Frontal cortex (tissue), 4 donors: ENCODE measurements at places on chromosomes 7 and 10.

DNA sequence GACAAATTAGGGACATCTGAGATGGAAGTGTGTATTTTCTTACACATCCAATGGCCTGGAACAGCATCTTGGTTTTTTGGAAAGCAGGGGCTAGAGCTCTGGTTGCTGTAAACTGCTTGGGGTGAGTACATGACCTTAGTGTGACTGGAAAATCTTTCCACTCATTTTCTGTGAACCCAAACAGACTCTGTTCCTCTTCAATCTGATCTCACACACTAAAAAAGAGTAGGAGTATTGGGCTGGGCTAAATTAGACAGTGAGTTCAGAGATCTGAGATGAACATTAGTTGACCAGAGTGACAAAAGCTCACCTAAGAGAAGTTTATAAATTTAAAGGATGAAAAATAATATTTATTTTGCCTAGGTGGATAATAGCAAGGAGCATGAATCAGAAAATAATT is 59.2 kb downstream of the OR13A1 start:
- DNase-seq: no peak

DNA sequence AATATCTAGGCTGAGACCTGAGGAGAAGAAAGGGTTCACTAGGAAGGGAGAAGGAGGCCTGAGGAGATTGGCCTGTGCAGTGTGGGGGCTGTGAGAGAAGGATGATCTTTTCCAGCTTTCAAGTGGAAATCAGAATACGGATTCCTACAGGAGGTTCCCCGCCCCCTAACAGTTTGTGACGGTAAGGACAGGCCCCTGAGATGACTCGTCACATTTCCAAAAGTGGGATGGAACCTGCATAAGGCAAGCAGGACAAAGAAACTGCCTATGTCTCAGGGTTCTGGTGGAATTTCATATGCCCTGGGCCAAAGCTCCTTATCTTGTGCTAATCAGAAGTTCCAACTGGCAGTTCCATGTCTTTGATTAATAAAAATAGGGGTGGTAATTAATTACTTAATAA is 275.6 kb downstream of the SNX10 start:
- DNase-seq: no peak

GRCh38 chr10:86390337-86391120 is 23.9 kb upstream of the GRID1 start:
- DNase-seq: no peak

DNA sequence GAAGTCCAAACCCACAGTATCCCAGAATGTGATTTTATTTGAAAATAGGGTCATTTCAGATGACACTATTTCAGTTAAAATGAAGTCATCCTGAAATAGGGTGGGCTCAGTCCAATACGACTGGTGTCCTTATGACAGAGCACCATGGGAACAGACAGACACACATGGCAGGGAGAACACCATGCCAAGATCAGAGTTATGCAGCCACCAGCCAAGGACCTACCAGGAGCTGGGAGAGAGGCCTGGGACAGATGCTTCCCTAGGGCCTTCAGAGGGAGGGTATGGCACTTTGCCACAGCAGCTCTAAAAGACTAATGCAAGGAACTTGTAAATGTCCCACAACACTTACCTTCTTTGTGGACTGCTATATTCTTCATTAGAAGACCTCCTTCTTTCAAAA is 226.5 kb downstream of the NEBL start:
- DNase-seq: no peak

DNA sequence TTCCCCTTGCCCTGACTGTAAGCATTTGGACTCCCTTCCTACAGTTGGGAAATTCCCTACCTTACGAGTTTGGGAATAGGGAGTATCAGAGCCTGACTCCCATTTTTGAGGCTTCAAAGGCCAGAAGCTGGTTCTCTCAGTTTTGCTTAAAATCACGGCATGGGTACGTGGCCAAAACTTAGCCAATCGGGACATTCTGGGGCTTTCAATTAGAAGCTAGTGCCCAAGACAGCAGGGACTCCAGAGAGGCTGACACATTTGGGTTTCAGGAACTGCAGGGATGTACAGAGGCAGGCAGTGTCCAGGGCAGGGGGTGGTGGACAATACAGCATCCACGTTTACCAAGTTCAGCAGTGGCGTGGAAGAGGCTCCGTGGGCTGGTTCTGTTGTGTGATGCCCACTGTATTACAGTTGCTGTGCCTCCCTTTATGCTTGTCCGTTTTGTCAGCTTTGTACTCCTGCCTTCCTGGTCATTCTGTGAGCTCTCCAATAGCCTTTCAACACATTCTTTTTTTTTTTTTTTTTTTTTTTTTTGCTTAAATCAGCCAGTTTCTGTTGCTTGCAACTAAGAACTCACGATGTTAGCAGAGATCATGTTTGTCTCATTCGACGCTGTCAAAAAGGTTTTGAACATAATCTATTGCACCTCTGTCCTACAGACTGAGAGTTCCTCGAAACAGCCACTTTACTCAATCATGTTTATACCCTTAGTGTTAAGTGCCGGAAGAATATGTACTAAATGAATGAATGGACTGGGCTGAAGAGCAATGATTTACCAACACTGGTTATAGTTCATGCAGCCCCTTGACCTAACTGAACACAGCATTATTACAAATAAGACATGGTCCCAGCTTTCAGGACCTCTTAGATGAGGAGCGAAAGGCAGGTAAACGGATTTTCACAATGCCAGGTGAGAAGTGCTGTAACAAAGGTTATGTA is 1.1 kb downstream of the GGCT start:
- no peak for DNase-seq

DNA sequence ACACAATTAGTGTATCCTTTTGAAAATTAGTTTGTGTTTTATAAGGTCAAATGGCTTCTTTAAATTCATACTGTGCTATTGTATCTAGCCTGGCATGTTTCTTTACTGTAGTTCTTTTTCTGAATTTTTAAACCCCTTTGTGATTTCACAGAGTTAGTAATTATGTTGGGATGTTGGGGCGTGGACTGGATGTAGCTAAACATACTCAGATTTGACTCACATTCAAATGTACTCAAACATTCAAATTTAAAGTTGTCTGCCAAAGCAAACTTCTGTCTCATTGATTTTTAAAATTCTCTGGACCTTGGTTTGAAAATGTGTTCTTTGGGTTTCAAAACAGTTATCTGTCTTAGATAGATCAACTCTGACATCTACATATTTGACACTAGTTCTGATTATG is 7.2 kb upstream of the NRP1 start:
- no peak for DNase-seq

- DNase-seq: no peak
Measured at GRCh38 chr7:114972567-114972966, 50.7 kb downstream of the MDFIC start.

GRCh38 chr10:49313501-49314070 is 14.6 kb downstream of the C10orf71 start:
- DNase-seq: no peak

DNA sequence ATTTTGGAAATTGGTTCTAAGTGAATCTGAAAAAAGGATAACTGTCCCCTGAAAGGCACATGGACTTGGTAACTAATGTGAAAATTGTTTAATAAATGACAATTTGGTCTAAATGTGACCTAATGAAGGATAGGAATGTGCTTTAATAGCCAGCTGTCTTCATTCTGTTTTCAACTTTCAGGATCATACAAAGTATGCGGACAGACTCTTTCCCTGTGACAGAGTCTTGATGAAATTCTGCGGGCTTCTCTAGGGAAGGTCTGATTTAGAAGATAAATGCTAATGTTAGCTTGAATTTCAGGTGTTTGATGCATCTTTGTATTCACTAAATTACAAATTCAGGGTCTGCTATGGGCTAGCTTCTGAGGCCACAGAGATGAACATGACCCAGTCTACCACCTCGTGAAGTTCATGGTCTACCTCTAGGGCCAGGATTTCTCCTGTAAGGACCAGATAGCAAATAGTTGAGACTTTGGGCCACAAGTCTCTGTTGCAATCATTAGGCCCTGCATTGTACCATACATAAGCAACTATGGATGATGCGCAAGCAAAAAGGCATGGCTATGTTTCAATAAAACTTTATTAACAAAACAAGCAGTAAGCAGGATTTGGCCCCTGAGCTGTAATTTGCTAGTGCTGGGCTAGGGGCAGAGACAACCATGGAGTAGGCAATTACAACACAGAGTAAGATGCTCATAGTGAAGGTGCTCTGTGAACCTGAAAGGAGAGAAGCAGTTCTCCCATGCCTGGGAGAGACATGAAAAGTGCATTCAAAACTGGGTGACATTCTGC is 368.6 kb downstream of the INHBA start:
- DNase-seq: no peak

GRCh38 chr10:35940141-35941041 is 298.3 kb upstream of the FZD8 start:
- no peak for DNase-seq

GRCh38 chr7:51160990-51161615 is 155.5 kb downstream of the COBL start:
- peak; percentile 38 for DNase-seq

DNA sequence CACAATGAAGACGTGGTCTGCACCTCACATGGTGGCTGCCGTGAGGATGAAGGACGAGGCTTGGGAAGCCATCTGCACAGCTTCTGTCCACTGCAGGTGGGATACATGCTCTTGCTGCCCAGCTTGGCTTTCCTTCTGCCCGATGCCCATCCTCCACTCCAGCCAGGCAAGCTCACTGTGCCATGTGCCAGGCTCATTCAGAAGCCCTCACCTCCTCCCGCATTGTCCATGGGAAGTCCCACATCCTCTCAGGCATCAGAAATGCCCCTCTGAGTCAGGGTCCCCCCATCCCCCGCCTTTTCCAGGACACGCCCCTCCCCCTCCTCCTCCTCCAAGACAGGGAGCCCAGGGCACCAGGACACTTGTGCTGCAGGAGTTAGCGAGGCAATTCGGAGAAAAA is 4.6 kb upstream of the NOM1 start:
- DNase-seq: no peak

DNA sequence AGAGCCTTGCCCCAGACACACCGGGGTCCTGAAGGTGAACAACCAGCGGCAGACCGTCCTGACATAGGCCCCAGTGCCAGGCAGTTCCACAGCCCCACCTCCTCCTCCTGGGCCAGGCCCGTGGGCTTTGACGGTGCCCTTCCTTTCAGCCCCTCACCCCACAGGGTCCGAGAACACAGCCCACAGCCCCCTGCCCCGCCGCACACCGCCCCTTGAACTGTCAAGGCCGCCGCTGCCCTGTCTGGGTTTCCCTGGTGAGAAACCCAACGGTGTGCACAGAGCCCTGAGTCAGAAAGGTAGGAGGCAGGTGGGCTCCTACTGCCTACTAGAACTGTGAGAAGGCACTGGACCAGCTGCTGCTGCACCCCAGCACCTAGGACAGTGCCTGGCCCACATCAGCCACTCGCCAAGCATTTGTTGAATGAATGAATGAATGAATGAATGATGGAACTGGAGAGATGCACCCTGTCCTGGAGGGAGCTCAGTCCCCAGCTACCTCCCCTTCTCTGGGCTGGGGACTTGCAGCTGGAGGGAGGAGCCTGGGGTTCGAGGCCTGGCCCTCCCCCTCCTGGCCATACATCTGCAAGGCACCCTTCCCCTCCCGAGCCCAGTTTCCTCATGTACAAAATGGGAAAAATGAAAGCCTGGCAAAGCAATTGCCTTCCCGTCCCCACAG is 117.9 kb downstream of the SLIT1 start:
- DNase-seq: no peak

- DNase-seq: no peak
Measured at GRCh38 chr7:132766660-132767059, 190.4 kb upstream of the PLXNA4 start.

DNA sequence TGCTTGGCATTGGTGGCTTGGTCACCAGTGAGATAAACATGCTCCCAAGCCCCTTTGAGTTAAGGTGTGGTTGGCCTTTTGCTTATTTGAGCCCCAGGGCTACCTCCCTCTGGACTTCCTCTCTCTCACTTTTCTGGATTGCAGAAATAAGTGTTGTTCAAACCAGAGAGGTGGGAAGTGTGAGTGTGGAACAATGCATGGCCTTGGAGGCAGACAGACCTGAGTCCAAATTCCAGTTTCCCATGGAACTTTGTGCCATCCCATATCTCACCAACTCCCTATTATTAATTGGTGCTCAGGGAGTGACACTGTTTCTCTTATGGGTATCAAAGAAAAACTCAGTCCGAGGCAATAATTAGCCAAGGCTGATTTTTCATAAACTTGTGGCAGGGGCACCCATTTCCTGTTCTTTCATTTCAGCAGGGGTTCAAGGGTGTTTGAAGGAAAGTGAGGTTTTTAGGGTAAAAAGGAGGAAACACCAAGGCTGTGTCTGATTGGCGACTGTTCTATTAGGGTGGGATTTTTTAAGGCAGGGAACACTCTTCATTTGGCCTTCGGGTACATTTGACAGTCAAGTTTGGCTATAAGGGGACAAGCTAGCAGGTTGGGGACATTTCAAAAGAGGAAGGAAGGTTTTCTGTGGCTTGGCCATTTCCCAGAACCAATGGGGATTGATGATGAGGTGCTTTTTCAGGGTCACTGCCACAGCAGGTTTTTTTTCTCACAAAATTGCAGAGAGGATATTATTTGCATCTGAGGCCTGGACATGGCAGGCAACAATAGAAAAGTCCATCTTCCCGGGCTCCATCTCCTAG is 148.8 kb upstream of the NPY start:
- no peak for DNase-seq

DNA sequence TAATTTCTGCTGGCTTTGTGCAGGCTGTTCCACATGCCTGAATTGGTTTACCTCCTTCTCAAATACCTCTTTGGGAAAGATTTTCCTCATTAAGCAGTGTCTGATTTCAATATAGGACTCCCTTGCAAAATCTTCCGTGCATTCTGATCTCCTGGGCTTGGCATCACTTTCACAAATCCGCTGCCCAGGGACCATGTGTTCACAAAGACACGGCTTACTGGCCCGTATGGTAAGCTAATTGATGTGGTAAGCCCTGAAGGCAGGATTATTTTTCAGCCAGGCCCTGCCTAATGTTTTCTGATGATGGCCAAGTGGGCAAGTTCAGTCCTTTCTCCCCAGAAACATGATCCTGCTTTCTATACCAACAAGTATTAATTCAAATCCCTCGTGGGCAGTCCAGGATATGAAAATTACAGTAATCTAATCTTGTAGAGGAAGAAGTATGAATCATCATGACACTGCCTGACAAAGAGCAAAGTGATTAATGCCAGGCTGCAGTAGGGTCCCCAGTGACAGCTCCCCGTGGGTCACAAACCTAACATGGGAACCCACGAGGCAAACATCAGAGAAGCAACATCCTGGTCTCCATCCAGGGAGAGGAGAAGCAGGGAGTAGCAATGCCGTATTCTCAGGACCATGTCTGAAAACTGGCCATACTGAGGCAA is 11.6 kb upstream of the SVIL start:
- no peak for DNase-seq

GRCh38 chr7:45155941-45156340 is 1.6 kb upstream of the RAMP3 start:
- DNase-seq: no peak

- DNase-seq: peak; percentile 35
Measured at GRCh38 chr10:125982260-125982948, 86.0 kb downstream of the FANK1 start.

GRCh38 chr7:70387217-70387616 is 744.7 kb upstream of the GALNT17 start:
- DNase-seq: no peak

GRCh38 chr10:127347202-127347959 is 151.0 kb upstream of the INSYN2A start:
- DNase-seq: no peak

DNA sequence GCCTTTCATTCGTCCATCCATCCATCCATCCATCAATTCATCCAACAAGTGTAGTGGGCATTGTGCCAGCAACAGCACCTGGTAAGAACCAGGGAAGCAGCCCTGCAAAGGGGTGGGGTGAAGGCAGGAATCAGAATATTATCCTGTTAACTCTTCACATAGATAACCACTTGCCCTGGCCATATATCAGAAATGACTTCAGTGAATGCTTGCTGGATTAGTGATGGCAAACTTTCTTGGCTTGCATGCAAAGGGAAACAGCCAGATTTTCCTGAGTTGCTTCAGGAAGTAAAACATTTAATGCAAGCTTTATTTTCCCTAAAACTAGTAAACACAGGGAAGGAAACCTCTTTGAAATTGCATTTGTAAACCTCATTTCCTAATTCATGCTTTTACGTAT is 743 bp downstream of the OR2A5 start:
- no peak for DNase-seq
